ENCODE measurements at places on chromosomes 4 and X.

- no peak for DNase-seq
Measured at GRCh38 chr4:75429208-75429607, 85.0 kb downstream of the RCHY1 start.

GRCh38 chr4:48748949-48749596 is 31.0 kb downstream of the FRYL start:
- DNase-seq = peak; percentile 24

DNA sequence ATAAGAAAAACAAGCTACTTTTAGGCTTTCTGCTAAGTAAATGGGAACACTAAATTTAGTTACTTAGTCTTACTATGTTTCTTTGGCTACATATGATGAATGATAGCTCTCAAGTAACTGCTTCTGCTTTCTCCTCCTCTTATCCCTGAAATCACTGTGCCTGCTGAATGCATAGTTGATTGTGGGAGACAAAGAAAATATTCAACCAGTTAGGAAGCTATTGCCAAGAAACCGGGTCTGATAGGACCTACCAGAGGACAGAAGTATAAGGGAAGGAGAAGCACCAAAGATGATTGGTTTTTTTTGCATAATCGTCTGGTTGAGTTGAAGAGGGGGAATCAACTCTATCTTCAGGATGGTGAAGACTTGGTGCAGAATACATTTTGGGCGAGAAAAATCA is 28.0 kb upstream of the NDUFC1 start:
- no peak for DNase-seq

DNA sequence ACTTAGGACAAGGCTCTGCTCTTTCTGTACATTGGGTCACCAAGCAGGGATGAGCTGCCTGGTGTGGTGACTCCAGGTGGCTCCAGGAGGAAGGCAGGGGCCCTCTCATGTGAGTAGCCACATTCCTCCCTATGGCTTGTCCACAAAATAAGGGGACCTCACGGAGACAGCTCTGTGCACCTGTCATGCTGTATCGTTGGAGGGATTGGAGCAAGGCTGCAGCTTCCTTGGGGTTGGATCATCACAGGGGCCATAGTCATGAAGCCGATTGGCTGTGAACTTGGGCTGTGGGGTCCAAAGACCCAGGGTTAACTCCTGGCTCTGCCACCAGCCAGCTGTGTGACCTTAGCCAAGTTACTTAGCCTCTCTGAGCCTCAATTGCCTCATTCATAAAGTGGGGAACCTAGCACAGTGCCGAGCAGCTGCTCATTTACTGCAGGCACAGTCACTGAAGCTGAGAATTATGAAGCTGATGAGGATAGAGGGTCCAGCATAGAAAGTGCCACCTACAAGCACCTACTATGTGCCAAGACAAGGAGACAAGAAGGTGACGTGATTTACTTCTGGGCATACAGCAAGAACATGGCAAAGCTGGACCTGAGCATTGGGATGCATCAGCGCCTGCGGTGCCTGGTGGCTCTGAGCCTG is 11.8 kb upstream of the KIAA0232 start:
- DNase-seq = no peak

GRCh38 chr4:171719691-171720090 is 93.5 kb upstream of the GALNTL6 start:
- DNase-seq = no peak

DNA sequence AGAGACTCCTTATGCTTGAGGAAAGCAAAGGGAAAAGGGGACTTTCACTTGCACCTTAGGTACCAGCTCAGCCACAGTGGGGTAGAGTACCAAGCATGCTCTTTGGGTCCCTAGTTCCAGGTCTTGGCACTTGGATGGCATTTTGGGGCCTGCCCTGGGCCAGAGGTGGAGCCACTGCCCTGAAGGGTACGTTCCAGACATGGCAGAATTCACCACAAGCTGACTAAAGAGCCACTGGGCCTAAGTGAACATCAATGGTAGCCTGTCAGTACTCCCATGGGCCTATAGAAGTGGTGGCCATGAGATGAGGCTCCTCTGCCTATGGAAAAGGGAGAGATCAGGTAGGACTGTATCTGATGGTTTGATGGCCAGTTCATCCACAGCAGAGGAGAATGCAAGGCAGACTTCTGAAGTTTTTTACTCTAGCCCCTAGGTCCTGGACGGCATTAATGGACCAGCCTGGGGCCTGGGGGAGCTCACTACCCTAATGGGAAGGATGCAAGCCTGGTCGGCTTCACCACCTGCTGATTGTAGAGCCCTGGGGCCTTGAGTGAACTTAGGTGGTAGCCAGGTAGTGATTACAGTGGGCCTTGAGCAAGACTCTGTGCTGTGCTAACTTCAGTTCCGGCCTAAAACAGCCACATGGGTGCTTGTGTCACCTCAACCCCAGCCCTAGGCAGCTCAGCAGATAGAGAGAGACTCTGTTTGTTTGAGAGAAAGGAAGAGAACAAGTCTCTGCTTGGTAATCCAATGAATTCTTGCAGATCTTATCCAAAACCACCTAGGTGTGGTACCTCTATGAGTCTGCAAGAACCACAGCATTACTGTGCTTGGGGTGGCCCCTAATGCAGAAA is 19.8 kb upstream of the HSFX4 start:
- DNase-seq = no peak

All from KBM-7 (cell line).